ENCODE measurements at places on chromosomes 1 and 21.

DNA sequence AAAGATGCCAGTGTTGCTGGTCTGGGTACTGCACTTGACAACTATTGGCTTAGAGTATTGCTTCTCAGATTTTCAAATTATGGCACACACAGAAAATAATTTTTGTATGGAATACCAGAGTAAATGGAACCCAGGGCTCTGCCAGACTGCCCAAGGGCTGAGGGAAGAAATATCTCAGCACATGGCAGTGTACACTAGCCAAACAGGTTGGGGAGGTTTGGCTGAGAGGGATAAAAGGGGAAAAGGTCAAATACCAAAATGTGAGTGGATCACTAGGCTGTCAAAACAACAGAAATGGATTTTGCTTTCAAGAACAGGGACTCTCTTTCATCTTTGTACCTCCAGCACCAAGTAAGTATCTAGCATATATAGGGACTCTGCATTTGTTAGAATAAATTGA is 3.0 kb upstream of the RGS8 start:
- no peak for DNase-seq

GRCh38 chr1:18515120-18515667 is 34.5 kb downstream of the KLHDC7A start:
- DNase-seq: no peak

DNA sequence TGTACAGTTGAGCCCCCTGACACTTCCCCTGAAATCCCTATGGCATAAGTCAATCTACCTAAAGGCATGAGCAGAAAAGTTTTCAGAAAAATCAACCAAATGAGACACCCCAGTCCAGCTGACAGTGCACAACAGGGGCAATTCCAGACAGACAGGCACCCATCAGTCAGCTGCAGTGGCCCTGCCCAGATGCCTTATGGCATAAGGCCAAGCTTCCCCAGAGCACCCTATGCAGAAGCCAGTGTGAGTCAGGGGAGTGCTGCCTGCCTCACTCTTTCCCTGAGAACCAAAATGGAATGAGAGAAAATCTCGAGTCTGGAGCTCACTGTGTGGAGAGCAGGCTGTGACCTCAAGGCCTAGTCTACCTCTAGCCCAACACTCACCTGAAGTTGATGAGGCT is 38.1 kb downstream of the MRAP start:
- DNase-seq: peak; percentile 74

GRCh38 chr21:28333578-28334075 is 659.0 kb downstream of the LTN1 start:
- no peak for DNase-seq

GRCh38 chr1:153081736-153082135 is 10.3 kb upstream of the SPRR2B start:
- DNase-seq: no peak

- no peak for DNase-seq
These were observed 9.7 kb upstream of the STX12 start for GRCh38 chr1:27763358-27763757.

GRCh38 chr21:25561668-25562641 is 45.3 kb downstream of the MRPL39 start:
- no peak for DNase-seq

GRCh38 chr1:245872475-245872874 is 634.6 kb downstream of the SMYD3 start:
- DNase-seq: no peak

DNA sequence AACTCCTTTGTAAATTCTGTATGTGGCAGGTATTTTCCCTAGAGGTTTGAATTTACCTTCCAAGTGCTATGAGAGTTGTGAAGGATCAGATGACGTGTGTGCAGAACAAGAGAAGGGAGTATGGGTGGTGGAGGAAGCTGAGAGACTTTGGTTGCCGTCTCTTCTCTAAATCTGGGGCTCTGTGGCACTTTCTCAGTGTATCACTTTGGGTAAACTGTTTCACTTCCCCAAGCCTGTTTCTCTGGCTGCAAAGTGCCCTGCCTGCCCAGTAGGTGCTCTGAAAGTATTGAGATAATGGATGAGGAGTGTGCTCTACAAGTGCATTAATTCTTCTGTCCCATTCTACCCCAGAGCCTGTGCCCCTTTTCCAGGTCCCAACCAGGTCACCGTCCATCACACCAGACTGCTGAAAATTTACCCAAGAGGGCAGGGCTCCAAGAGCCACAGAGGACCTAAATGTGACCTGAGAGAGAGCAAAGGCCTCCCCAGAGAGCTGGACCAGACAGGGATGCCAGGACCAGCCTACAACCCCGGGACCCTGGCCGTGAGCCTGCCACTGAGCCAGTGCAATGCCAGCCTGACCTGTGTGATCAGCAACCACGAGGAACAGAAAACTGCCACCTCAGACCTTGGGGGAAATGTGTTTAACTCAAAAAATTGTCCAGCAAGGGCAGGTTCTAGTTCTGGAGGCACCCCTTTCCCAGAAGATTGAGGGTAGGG is 131.6 kb upstream of the ETV3 start:
- DNase-seq: no peak

GRCh38 chr21:26495283-26495849 is 77.7 kb downstream of the CYYR1 start:
- DNase-seq: peak; percentile 6

GRCh38 chr1:201310986-201311355 is 27.7 kb downstream of the PKP1 start:
- DNase-seq: peak; percentile 18

GRCh38 chr1:215888159-215888558 is 321.1 kb downstream of the KCTD3 start:
- DNase-seq: peak; percentile 44
